Mammary epithelial cell (primary cell): ENCODE measurements at places on chromosomes 5 and 9. TPM values are rescaled to one million over a fixed set of nuclear protein-coding genes. Genes with fewer than 3 reads are reported as not detected.
A peak's percentile ranks its signal among the peaks of the same experiment; 100 is the strongest.

DNA sequence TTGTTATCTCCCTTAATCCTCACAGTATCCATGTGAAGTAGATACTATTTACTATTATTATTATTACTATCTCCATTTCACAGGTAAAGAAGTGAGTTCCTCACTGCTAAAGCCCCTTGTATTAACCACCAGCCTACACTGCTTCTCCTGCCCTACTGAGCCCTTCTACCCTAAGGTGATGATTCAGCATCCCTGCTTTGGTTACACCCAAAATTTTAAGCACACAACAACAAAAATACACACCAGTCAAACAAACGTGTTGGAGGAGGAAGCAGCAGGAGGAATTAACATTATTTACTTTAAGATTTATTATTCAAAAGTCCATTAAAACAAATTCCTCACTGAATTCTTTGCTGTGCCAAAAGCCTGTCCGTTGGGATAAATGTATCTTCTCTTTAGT, 370.2 kb upstream of the BRINP1 start:
- DNase-seq, result no peak

DNA sequence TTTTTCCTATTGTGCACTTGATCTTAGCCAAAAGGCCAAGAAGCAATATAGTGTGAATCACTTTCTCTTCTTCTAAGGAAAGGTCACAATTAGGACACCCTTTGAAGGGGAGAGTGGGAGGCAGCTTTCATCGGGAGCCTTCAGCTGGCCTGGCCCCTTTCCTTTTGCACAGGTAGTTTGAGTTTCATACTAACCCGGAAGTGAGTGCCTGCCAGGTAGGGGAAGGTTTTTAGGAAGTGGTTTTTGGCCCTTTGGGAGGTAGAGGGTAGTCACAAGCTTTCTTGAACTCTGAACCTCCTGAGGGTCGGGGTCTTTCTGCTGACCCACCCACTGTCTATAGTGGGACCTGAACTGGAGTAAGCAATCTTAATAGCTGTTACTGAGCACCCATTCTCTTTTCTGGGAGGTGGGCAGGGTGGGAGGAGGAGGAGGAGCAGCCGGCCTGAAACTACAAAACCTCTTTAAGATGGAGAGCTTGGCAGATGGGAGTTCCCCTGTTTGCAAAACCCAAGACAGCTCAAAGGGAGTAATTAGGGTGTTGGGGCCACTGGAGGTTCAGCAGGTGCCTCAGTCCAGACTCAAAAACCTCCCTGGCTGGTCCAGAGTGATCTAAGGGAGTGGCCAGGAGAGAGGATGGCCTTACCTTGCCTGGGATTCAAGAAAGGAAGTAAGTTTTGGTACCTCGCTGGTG, 6.0 kb downstream of the LARP1 start:
- DNase-seq, result no peak

GRCh38 chr5:10898514-10898913, 137.5 kb upstream of the DAP start:
- DNase-seq, result no peak

DNA sequence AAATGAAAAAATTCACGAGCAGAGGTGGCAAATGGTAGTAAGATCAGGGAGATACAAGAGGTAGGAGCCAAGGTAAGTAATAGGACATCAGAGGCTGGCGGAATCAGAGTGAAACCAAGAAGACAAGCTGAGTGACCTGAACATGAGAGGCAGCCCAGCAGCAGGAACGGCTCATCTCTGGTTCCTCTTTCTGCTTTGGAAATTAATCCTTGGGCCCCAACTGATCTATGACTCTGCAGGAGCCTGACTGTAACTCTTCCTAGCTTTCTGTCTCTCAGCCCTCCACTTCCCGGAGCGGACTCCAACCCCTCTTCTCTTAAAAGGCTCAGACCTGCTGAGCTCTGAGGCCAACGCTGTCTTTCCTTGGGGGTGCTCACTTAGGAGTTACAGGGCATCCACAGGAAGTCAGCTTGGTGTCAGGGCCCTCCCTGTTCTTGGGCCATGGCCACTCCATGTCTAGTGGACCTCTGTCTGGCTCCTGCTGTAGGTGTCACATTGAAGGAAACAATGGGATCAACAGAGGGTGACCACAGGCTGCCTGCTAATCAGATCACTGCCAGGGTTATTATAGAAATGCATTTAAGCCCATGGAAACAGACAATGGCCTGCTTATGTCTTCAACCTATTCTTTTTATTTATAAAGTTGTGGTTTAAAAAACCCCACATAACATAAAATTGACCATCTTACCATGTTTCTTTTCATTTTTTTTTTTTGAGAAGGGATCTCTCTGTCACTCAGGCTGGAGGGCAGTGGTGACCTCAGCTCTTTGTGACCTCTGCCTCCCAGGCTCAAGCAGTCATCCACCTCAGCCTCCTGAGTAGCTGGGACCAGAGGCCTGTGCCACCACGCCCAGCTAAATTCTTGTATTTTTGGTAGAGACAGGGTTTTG, 22.5 kb upstream of the SHB start:
- no peak for DNase-seq

C5 gene
- 1.6 TPM in 2 replicates for total RNA-seq

VLDLR gene
- 40.8 TPM for total RNA-seq

ZBTB34 gene
- 10.3 TPM for total RNA-seq

DNA sequence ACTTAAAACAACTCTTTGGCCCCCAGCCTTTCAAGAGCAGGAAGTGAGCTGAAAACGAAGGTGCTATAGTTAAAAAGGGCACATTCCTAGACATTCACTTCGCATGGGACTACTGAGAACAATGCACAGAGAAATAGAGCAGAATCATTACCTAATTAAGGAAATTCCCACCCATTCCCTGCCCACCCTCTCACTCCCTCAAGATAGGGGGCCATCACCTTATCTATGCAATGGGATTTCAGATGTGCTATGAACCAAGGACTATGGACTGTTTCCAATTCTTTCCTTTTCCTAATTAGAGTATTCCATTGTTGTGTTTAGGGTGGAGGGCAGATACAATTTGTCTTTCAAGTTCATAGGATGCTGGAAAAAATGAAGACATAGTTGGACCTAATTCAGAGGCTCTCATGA, 476.8 kb downstream of the CETN3 start:
- DNase-seq, result no peak

SPINK6 gene
- 4.3 and 10.8 TPM in 2 replicates for total RNA-seq

FAM151B gene
- 0.53 and 0.73 TPM in 2 replicates for total RNA-seq

DNA sequence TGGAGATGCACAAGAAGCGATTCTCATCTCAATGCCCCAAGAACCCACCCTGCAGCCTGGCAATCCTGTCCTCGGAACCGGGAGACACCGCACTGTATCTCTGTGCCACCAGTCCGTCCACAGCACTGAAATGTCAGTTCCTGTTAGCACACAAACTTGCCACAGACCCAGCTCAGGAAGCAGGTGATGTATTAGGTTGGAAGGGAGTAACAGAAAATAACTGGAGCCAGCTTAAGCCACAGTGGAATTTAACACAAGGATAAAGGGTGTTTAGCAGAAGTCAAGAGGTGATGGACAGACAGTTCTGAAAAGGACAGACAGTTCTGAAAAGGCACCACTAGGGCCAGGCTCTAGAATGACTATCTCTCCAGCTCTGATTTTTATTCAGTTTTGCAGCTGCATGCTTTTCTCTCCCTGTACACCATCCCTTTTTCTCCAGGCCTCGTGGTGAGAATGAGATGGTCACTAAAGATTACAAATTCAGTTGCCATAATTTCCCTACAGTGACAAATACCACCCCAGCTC, 114.4 kb downstream of the ANKRD18B start:
- no peak for DNase-seq

- no peak for DNase-seq
These were observed 187.9 kb upstream of the NFIL3 start for GRCh38 chr9:91611582-91611981.

ACOT12 gene
- total RNA-seq, result not detected in 2 replicates

DNA sequence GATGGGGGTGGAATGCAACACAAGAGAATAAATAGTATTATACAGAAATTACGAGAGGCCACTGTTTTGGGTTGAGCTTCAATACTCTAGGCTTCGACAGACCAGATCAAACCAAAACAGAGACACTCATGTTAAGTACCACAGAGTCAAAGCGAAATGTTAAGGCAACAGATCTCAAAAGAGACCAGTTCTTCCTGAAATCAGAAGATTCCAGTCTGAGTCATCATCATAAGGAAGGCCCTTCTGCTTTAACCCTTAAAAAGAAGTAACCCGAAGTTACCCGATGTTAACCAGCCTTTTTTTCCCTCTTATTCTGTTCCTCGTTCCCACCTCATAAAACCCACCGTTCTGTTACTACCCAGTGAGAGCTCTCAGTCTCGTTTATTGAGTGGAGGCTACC, 75.9 kb downstream of the SFXN1 start:
- no peak for DNase-seq

GRCh38 chr5:51383131-51384121, at the start of gene ISL1:
Gene ISL1 (plus strand): TSS chr5:51383448. CDS start chr5:51383672, 224 bp downstream.
- peak; percentile 77 for DNase-seq

GRCh38 chr5:78003450-78003849, 227.3 kb upstream of the TBCA start:
- no peak for DNase-seq

NIPAL4 gene
- total RNA-seq, result 3.0 TPM

BAAT gene
- total RNA-seq, result 0.17 TPM

PCDHA8 gene
- total RNA-seq, result under 0.01 TPM

GRCh38 chr5:177526191-177526590, 9.4 kb upstream of the DDX41 start:
- no peak for DNase-seq

- DNase-seq, result peak; percentile 74
These were observed 114.8 kb upstream of the DAPK1 start for GRCh38 chr9:87382900-87383299.

DNA sequence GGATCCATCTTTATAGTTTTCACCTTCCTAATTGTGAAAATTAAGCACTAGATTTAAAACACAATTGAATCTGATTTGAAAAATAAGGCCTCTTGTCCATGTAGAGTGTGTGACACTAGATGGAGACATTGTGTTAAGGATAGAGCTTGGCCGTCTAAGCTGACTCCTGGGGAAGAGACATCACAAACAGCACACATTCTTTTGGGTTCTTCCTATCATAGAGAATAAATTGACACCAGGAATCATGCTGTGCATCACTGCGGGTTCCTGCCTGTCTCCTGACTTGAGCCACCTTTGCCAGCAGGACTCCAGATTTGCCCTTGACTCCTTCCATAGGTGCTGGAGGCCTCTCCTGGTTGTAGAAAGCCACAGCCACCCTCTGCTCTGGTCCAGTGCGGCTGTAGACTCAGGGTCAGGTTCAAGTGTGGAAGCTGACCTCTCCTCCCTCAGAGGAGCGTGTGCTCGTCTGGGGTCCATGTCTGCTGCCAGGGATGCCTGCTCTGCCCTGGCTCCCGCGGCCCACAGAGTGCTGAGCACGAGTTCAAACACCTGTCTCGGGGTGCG, 11.2 kb downstream of the ROPN1L start:
- peak; percentile 64 for DNase-seq

IFNW1 gene
- not detected in 2 replicates for total RNA-seq

EPB41L4B gene
- 4.8 and 6.7 TPM in 2 replicates for total RNA-seq

- no peak for DNase-seq
These were observed 986.4 kb upstream of the CDH18 start for GRCh38 chr5:20974426-20974825.

GRCh38 chr9:15278091-15278687, 28.8 kb downstream of the TTC39B start:
- no peak for DNase-seq

GRCh38 chr9:115598751-115599150, 480.8 kb upstream of the TNC start:
- DNase-seq, result no peak
